Vagina (tissue), 2 donors: ENCODE measurements at places on chromosomes 6 and 20.

DNA sequence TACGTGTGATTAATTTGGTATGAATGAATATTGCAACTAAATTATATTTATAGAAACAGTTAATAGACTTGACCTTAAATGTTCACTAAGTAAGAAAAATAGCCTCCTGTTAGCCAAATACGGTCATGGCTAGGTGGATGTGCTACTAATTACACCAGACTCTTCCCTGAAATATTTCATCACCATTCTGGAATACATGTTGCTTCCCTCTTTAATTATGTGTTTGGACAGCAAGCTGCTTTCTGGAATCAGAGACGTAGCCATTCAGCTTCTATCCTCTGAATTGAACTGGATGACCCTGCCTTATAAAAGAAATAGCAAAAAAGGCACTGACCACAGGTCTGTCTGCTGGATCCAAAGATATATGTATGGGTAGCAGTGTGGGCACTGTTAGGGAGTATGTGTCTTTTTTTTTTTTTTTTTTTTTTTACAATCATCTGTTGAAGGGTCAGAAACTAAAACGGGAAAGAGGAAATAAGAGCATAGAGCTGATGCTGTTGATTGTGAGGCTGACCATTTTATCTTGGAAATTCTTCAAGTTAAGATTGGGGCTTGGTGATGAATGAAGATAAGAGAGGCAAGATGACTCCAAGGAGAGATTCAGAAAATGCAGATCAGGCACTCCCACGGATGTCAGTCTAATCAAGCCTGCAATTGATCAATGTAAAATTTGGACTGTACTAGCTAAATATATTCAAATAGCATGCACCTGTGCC lies 283.2 kb upstream of the HSF2 start:
- DNase-seq: no peak

- no peak for DNase-seq
Measured at GRCh38 chr6:167907837-167908681, 81.3 kb downstream of the AFDN start.

GRCh38 chr6:148523048-148523447 lies 180.4 kb downstream of the SASH1 start:
- DNase-seq: no peak

- no peak for DNase-seq
Measured at GRCh38 chr20:62516338-62516737, 40.5 kb upstream of the GATA5 start.

GRCh38 chr6:137676888-137677287 lies 182.7 kb upstream of the OLIG3 start:
- no peak for DNase-seq

- DNase-seq: no peak
Measured at GRCh38 chr6:110039364-110039980, 61.4 kb downstream of the GPR6 start.

DNA sequence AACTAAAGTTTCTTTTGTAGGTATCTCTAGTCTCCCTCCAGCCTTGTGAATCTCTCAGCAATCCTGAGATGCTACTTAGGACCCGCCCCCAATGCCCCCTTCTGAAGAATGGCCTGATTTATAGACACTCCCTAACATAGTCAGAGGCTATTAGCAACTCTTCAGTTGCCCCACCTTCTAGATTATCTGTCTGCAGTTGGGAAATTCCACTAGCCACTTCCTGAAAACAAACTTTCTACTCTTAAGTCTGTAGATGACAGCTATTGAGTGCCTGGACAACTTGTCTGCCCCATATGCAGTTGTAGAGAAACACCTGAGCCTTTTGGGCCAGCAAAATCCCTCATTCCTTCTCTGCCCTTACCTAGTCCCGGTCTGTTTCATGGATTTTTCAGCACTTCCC lies 188.2 kb upstream of the PREP start:
- no peak for DNase-seq

DNA sequence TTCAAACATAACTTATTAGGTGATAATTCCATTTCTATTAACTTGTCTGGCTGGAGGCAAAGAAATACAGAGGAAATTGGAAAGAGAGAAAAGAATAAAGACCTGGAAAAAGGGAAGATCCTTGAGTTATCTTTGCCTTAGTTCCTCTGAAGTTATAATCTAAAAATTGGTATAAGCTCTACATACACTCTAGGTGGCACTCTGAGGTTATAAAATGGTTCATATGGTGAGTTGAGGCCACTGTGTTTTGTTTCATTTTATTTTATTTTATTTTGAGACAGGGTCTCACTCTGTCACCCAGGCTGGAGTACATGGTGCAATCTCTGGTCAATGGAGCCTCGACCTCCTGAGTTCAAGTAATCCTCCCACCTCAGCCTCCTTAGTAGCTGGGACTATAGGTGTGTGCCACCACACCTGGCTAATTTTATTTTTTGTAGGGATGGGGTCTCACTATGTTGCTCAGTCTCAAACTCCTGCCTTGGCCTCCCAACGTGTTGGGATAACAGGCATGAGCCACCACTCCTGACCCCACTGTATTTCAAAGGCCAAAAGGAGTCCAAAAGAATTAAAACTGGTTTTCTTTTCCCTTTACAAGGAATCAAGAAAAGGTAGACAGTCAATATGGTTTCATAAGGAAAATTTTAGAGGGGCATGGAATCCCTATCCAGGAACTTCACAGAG lies 19.4 kb downstream of the GPX6 start:
- no peak for DNase-seq

GRCh38 chr6:90190752-90191395 lies 105.8 kb downstream of the BACH2 start:
- DNase-seq: no peak

DNA sequence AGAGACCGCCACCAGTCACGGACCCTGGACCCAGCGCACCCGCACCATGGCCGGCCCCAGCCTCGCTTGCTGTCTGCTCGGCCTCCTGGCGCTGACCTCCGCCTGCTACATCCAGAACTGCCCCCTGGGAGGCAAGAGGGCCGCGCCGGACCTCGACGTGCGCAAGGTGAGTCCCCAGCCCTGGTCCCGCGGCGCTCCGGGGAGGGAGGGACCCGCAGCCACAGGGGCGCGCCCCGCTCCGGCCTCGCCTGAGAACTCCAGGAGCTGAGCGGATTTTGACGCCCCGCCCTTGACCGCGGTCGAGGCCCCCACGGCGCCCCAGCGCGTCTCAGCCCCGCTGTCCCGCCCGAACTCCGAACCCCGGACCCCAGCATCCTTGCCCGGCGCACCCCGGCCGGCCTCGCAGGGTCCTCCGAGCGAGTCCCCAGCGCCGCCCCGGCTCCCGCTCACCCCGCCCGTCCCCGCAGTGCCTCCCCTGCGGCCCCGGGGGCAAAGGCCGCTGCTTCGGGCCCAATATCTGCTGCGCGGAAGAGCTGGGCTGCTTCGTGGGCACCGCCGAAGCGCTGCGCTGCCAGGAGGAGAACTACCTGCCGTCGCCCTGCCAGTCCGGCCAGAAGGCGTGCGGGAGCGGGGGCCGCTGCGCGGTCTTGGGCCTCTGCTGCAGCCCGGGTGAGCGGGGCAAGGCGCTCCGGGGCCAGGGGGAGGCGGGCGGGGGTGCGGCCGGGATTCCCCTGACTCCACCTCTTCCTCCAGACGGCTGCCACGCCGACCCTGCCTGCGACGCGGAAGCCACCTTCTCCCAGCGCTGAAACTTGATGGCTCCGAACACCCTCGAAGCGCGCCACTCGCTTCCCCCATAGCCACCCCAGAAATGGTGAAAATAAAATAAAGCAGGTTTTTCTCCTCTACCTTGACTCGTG lies at the start of gene OXT:
OXT (plus strand) TSS at position 11 of the 920 bp plus-strand sequence; CDS start at position 47, 36 bp downstream.
- no peak for DNase-seq

DNA sequence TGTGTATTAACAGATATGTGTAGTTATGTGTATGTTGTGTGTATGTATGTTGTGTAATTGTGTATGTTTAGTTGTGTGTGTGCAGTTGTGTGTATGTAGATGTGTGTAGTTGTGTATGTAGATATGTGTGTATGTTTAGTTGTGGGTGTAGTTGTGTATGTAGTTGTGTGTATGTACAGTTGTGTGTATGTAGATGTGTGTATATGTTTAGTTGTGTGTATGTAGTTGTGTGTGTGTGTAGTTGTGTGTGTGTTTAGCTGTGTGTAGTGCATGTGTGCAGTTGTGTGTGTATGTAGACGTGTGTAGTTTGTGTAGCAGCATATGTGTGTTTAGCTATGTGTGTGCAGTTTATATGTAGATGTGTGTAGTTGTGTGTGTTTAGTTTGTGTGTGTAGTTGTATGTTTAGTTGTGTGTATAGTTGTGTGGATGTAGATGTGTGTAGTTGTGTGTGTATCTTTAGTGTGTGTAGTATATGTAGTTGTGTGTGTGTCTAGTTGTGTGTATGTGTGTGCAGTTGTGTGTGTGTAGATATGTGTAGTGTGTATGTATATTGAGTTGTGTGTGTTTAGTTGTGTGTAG lies 16.3 kb downstream of the SIRT5 start:
- DNase-seq: no peak

GRCh38 chr6:89585154-89585553 lies 53.4 kb downstream of the LYRM2 start:
- DNase-seq: no peak

- DNase-seq: no peak
Measured at GRCh38 chr20:5923493-5923892, 26.8 kb downstream of the TRMT6 start.

DNA sequence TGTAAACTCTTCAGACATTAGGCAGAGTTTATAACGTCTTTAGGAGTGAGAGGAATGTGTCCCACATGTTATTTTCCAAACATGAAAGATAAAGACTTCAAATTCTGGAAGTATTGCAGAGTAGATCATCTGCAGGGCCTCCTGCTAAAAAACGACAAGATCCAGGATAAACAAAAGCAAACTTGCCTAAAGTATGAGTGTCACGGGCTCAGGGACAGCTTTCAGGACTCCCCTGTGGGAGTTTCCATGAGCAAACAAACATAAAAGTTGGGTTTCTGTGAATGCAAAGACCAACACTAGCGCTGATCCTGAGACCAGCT lies 76.9 kb downstream of the TXNDC5 start:
- DNase-seq: no peak
